ENCODE measurements at places on chromosomes 2 and 18.

GRCh38 chr2:219739066-219739465 lies 111.6 kb downstream of the SLC4A3 start:
- H3K27me3 ChIP-seq = no peaks in the 10 kb centered on the region
- H3K27ac ChIP-seq = no peak overlapping the region
- no peak overlapping the region for H3K4me3 ChIP-seq
- no peaks in the 10 kb centered on the region for H3K4me1 ChIP-seq
- H3K36me3 ChIP-seq = no peaks in the 10 kb centered on the region
- DNase-seq = no peak

GRCh38 chr2:159941729-159942128 lies 120.7 kb downstream of the PLA2R1 start:
- H3K27ac ChIP-seq = no peak overlapping the region
- DNase-seq = no peak
- no peaks in the 10 kb centered on the region for H3K36me3 ChIP-seq
- no peak overlapping the region for H3K4me3 ChIP-seq
- no peaks in the 10 kb centered on the region for H3K27me3 ChIP-seq

GRCh38 chr2:188244383-188244782 lies 47.3 kb upstream of the GULP1 start:
- no peak for DNase-seq
- H3K4me1 ChIP-seq = no peaks in the 10 kb centered on the region
- H3K27me3 ChIP-seq = no peaks in the 10 kb centered on the region

DNA sequence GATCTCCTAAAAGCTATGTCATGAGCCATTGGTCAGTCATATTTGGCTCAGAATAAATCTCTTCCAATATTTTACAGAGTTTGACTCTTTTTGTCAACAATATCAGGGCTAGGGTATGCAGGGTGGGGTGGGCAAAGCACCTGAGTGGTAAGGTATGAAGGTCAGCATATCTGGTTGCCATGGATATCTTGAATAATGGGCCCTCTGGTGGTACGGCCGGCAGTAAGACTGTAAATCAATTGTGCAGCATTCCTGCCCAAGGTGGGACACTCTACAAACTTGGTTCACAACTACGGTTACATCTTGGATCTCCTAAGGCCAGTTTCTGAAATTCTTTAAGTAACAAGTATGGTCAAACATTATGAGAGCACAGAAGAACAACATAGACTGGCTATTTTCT lies 119.6 kb downstream of the SPOPL start:
- no peak overlapping the region for H3K4me3 ChIP-seq
- H3K4me1 ChIP-seq = no peaks in the 10 kb centered on the region
- H3K27ac ChIP-seq = no peak overlapping the region
- no peak for DNase-seq

DNA sequence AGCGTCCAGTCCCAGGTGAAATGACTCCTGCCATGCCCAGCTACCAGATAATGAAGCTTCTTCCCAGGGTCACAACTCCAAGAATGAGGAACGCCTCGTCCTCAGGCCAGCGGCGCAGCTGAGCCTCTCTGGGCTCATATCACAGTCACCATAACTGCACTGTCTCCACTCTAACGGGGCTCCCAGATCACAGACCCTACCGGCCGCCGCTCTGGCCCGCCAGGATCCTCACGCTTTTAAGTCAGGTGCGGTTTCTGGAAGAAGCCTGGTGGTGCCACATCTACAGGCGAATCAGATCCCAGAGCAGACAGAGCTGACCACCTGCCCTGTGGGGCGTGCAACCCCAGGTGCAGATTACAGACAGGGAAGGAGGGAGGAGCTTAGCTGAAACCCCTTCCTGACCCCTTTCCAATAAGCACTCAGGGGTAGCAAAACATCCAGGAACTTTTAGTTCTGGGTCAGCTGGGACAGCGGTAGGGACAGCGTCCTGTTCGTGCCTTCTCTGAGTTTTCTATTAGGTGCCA lies 3.7 kb upstream of the ACKR3 start:
- no peak for DNase-seq
- no peaks in the 10 kb centered on the region for H3K36me3 ChIP-seq
- no peak overlapping the region for H3K27ac ChIP-seq
- H3K4me1 ChIP-seq = peaks cover 5% of the 10 kb centered on the region

GRCh38 chr2:56811401-56811800 lies 627.6 kb downstream of the CCDC85A start:
- DNase-seq = no peak
- no peaks in the 10 kb centered on the region for H3K4me1 ChIP-seq
- no peaks in the 10 kb centered on the region for H3K36me3 ChIP-seq
- no peaks in the 10 kb centered on the region for H3K27me3 ChIP-seq
- no peak overlapping the region for H3K4me3 ChIP-seq

DNA sequence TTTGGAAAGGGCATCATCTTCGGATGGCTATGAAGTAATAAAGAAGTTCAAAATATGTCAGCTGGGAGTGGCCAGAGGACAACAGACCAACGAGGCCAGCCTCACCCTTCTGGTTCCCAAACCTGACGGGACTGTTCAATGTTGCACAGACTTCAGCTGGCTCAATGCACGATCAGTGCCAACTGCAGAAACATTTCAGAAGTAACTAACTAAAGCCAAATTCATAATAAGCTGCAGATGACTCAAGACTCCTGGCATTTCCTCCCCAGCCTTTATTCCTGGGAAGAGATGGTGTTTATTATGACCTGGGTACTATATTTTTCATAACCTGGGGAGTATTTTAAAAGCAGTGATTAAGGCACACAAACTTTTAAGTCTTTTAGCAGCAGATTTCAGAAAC lies 3.8 kb upstream of the ATP6V1C2 start:
- no peaks in the 10 kb centered on the region for H3K36me3 ChIP-seq
- H3K4me1 ChIP-seq = no peaks in the 10 kb centered on the region
- H3K4me3 ChIP-seq = no peak overlapping the region
- peaks cover 17% of the 10 kb centered on the region for H3K27me3 ChIP-seq
- DNase-seq = no peak
- peak overlapping the region; percentile 71 for H3K27ac ChIP-seq

- no peaks in the 10 kb centered on the region for H3K4me1 ChIP-seq
- H3K36me3 ChIP-seq = no peaks in the 10 kb centered on the region
- peak within 1 kb of the TSS; percentile 42 for H3K4me3 ChIP-seq
- DNase-seq = peak; percentile 54
- H3K27me3 ChIP-seq = no peaks in the 10 kb centered on the region
Observed at GRCh38 chr2:73892631-73893329, at the start of gene ACTG2. TSS of gene ACTG2 (plus strand) at chr2:73893008. CDS start at chr2:73901312, 8,304 bp downstream.

GRCh38 chr2:169693360-169693759 lies 845 bp downstream of the CFAP210 start:
- H3K27ac ChIP-seq = peak overlapping the region; percentile 97
- DNase-seq = no peak
- no peaks in the 10 kb centered on the region for H3K36me3 ChIP-seq
- no peak overlapping the region for H3K4me3 ChIP-seq
- H3K27me3 ChIP-seq = no peaks in the 10 kb centered on the region

GRCh38 chr2:122237450-122237849 lies 482.0 kb downstream of the TSN start:
- H3K4me3 ChIP-seq = no peak overlapping the region
- H3K27ac ChIP-seq = no peak overlapping the region
- H3K27me3 ChIP-seq = peaks cover 5% of the 10 kb centered on the region
- no peaks in the 10 kb centered on the region for H3K4me1 ChIP-seq
- DNase-seq = no peak
- H3K36me3 ChIP-seq = no peaks in the 10 kb centered on the region

- no peak overlapping the region for H3K4me3 ChIP-seq
- H3K27me3 ChIP-seq = peaks cover 8% of the 10 kb centered on the region
- no peaks in the 10 kb centered on the region for H3K4me1 ChIP-seq
- H3K36me3 ChIP-seq = no peaks in the 10 kb centered on the region
Observed at GRCh38 chr2:70796262-70796661, 5.8 kb upstream of the FIGLA start.

- H3K27me3 ChIP-seq = no peaks in the 10 kb centered on the region
- no peak overlapping the region for H3K4me3 ChIP-seq
- H3K4me1 ChIP-seq = no peaks in the 10 kb centered on the region
- H3K36me3 ChIP-seq = no peaks in the 10 kb centered on the region
Observed at GRCh38 chr2:113102133-113102532, 25.3 kb upstream of the IL1RN start.

GRCh38 chr18:28399781-28400362 lies 222.9 kb upstream of the CDH2 start:
- DNase-seq = no peak
- H3K27ac ChIP-seq = no peak overlapping the region
- H3K4me3 ChIP-seq = no peak overlapping the region

- H3K4me1 ChIP-seq = no peaks in the 10 kb centered on the region
- H3K27me3 ChIP-seq = no peaks in the 10 kb centered on the region
- DNase-seq = no peak
- no peaks in the 10 kb centered on the region for H3K36me3 ChIP-seq
- H3K27ac ChIP-seq = no peak overlapping the region
Observed at GRCh38 chr2:233090879-233091278, 30.7 kb downstream of the INPP5D start.

DNA sequence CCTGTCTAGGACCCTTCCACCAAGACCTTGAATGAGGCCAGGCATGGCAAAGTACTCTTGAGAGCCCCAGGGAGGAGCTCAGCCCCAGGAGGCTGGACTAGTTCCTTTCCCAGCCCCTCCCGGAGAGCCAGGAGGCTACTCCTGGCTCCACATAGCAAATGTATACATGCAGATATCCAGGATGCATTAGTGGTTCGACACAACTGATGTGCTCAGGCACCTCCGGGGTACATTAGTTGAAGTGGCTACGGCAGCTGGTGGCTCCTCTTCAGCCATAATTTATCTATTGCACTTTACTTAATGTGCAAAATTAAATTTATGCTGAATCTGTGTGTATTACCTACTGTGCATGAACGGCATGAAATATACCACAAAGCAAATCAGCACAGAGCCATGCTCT lies 182.8 kb upstream of the MEIS1 start:
- H3K4me3 ChIP-seq = no peak overlapping the region
- no peaks in the 10 kb centered on the region for H3K36me3 ChIP-seq
- no peaks in the 10 kb centered on the region for H3K4me1 ChIP-seq

GRCh38 chr2:130951018-130951417 lies 114.3 kb downstream of the ARHGEF4 start:
- H3K36me3 ChIP-seq = no peaks in the 10 kb centered on the region
- H3K27ac ChIP-seq = no peak overlapping the region
- DNase-seq = no peak
- no peaks in the 10 kb centered on the region for H3K27me3 ChIP-seq
- no peak overlapping the region for H3K4me3 ChIP-seq

GRCh38 chr18:47817017-47817794 lies 113.3 kb downstream of the SMAD2 start:
- no peak for DNase-seq
- H3K36me3 ChIP-seq = no peaks in the 10 kb centered on the region
- no peak overlapping the region for H3K27ac ChIP-seq
- H3K27me3 ChIP-seq = no peaks in the 10 kb centered on the region
- H3K4me3 ChIP-seq = no peak overlapping the region
- no peaks in the 10 kb centered on the region for H3K4me1 ChIP-seq

DNA sequence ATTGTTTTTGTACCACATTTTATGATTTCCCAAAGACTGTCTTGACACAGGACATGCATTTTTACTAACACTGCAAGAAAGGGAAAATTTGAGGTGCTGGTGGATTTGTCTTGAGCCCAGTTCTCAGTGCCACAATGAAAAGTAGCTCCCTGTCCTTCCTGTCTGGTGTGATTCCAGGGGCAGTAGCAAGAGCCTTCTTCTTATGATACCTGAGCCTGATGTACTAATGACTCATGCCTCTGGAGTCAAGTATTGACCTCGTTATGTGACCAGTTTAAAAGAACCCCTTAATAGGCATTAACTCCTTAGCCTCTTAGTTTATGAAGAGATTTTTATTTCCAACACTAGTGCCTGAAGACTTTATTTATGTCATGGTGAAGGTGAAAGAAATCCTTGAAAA lies 728.6 kb downstream of the SLC4A3 start:
- H3K27me3 ChIP-seq = no peaks in the 10 kb centered on the region
- no peak overlapping the region for H3K27ac ChIP-seq
- H3K4me1 ChIP-seq = no peaks in the 10 kb centered on the region
- no peak for DNase-seq
- H3K36me3 ChIP-seq = no peaks in the 10 kb centered on the region
- H3K4me3 ChIP-seq = no peak overlapping the region

- H3K27me3 ChIP-seq = no peaks in the 10 kb centered on the region
- H3K27ac ChIP-seq = no peak overlapping the region
- no peak for DNase-seq
- no peaks in the 10 kb centered on the region for H3K4me1 ChIP-seq
- no peak overlapping the region for H3K4me3 ChIP-seq
- no peaks in the 10 kb centered on the region for H3K36me3 ChIP-seq
Observed at GRCh38 chr2:126344493-126344892, 311.5 kb upstream of the GYPC start.

- no peak overlapping the region for H3K4me3 ChIP-seq
- no peaks in the 10 kb centered on the region for H3K4me1 ChIP-seq
- H3K36me3 ChIP-seq = no peaks in the 10 kb centered on the region
- H3K27me3 ChIP-seq = no peaks in the 10 kb centered on the region
- no peak for DNase-seq
Observed at GRCh38 chr2:225584796-225585195, 185.3 kb downstream of the NYAP2 start.

GRCh38 chr2:74714691-74715080 lies 60.6 kb downstream of the SEMA4F start:
- no peaks in the 10 kb centered on the region for H3K36me3 ChIP-seq
- H3K4me3 ChIP-seq = peak overlapping the region; percentile 74
- H3K27me3 ChIP-seq = no peaks in the 10 kb centered on the region

DNA sequence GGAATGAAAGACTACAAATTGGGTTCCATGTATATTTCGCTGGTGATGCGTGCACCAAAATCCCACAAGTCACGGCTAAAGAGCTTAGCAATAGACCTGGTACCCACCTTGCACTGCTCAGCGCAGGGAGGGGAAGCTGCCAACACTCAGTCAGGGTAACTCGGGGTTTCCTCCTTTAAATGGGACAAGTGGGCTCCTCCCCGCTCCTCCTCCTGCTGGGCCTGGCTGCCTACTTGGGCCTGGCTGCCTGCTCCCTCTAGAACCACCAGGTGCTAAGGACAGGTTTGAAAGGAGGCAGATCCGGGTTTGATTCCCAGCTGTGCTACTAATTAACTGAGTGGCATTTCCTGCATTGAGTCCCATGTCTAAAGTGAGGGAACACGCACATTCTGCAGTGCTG lies 23.4 kb downstream of the MYO7B start:
- H3K36me3 ChIP-seq = no peaks in the 10 kb centered on the region
- H3K27ac ChIP-seq = no peak overlapping the region
- no peak for DNase-seq
- no peaks in the 10 kb centered on the region for H3K4me1 ChIP-seq

DNA sequence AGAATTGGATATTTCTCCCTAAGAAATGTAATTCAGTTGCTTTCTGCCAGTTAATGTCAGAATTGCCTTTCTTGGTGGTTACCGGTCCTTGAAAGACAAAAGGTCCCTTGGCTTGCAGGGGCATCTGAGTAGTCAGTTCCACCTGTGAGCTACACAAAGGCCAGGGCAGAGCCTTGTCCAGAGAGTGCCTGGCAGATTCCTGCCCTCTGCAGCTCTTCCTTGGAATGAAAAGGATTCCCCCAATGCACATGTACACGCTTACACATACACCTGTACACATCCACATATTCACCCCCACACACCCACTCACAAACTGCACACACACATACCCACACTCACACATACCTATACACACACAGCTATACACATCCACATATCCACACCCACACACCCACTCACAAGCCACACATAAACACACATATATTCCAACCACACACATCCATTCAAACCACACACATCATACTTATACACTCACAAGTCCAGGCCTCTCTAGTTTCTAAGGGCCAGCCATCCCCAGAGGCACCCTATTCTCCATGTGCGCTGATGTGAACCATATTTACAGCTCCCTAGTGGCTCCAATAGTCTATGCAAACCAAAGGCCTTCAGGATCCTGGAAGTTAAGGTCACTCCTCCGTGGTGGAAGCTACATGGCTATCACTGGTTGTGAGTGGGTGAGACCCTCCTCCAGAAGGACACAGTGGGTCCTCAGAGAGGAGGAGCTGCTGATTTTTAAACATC lies 9.6 kb downstream of the CYRIA start:
- H3K27me3 ChIP-seq = no peaks in the 10 kb centered on the region
- H3K36me3 ChIP-seq = no peaks in the 10 kb centered on the region
- H3K4me1 ChIP-seq = peaks cover 29% of the 10 kb centered on the region
- no peak for DNase-seq
- H3K27ac ChIP-seq = peak overlapping the region; percentile 48
- no peak overlapping the region for H3K4me3 ChIP-seq
